Spleen (tissue), 13 donors: ENCODE measurements at places on chromosomes 3 and 15.

DNA sequence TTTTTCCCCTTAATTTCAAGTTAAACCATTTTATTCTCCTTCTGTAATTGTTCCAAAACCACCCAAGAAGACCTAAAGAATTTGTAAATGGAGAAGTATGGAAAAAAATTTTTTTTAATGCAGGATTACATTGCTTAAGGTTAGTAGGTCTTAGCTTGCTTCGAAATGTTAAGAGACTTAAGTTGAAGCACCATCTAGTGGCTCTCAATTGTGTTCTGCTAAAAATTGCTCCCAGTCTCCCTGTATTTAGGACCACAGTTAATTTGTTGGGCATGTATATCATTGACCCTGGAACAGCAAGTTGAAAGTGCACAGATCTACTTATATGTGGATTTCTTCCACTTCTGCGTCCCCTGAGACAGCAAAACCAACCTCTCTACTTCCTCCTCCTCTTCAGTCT, 32.4 kb downstream of the CD200R1L start:
- no peaks in the 10 kb centered on the region for H3K27me3 ChIP-seq
- no peak for DNase-seq
- H3K27ac ChIP-seq = peak overlapping the region; percentile 66
- no peaks in the 10 kb centered on the region for H3K36me3 ChIP-seq

- H3K27me3 ChIP-seq = no peaks in the 10 kb centered on the region
- DNase-seq = no peak
- H3K27ac ChIP-seq = no peak overlapping the region
- no peaks in the 10 kb centered on the region for H3K36me3 ChIP-seq
- H3K4me1 ChIP-seq = no peaks in the 10 kb centered on the region
- H3K4me3 ChIP-seq = no peak overlapping the region
Measured at GRCh38 chr3:16739541-16740105, 134.4 kb upstream of the DAZL start.

GRCh38 chr15:99614749-99615288, 49.0 kb downstream of the MEF2A start:
- no peak for DNase-seq
- H3K27ac ChIP-seq = peak overlapping the region; percentile 55
- no peaks in the 10 kb centered on the region for H3K36me3 ChIP-seq
- H3K4me1 ChIP-seq = peaks cover 32% of the 10 kb centered on the region

DNA sequence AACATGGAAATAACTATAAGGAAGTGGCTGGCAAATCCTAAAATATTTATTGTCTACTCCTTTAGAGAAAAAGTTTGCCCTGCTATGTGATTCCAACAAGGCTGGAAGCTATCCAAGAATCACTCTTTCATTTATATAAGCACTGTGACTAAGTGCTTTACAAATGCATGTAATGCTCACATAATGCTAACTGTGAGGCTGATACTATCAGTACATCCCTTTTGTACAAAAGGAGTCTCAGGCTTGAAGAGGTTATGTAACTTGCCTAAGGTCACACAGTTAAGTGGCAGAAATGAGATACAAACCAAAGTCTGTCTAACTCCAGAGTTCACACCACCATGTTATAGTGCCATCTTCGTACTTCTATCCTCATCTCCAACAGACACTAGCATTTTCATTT, 17.0 kb downstream of the TOPBP1 start:
- DNase-seq = no peak
- no peaks in the 10 kb centered on the region for H3K27me3 ChIP-seq
- H3K4me1 ChIP-seq = no peaks in the 10 kb centered on the region
- peaks cover 100% of the 10 kb centered on the region for H3K36me3 ChIP-seq

DNA sequence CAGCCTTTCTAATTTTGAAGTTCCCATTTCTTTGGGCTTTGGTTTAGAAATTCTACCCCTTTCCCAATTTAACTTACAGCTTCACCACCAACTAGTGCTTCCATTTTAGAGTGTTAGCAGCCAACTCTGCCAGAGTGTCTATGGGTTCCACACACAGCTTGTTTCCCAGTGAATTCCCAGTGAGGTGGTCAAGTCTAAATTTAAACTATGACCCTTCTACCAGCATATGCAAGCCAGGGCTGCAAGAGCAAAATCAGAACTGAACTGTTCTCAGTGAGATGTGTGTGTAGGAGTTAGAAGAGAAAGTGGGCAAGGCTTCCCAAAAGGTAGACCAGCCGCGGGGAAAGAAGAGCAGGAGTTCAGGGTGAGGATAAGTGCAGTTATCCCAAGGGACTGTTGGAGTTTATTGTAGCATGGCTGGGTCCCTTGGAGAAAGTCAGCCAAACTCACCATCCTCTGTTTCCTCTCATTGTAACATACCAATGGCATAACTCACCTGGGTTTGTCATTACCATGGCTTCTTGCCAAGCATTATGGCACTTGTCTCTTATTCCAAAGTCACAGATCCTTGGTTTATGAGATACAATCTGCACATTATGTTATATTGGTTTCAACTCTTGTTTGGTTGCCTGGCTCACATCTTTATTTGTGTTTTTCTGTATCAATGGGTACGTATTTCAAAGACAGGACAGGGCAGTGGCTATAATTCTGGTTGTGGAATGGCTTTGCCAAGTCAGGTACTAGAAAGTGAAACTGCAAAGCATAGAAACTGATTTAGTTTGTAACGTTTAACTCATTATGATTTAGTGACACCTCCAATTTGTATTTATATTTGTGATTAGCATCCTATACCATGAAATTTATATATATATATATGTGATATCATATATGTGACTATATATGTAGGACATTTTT, 130.2 kb upstream of the UMPS start:
- no peaks in the 10 kb centered on the region for H3K27me3 ChIP-seq
- DNase-seq = no peak
- H3K4me1 ChIP-seq = no peaks in the 10 kb centered on the region
- no peak overlapping the region for H3K27ac ChIP-seq
